ENCODE measurements at places on chromosomes 6 and 20. TPM values are rescaled to one million over a fixed set of nuclear protein-coding genes. Genes with fewer than 3 reads are reported as not detected.

Gene RAET1L
- total RNA-seq: not detected

Gene BTNL2
- not detected for total RNA-seq

DNA sequence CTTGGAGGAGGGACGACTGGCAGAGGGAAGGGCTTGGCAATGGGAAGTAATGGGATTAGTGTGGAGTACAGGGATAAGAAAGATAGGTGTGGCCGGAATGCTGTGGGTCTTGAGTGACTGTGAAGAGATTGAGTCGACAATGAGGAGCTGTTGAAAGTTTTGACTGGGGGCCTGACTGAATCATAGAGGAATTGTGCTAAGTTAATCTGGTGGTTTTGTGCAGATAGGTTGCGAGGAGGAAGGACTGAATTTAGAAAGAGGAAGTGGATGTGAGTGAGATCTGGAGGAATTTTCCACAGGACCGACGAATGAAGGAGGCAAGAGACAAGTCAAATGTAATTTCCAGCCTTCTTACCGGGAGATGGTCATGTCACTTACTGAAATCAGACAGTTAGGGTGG, 143.9 kb upstream of the RALGAPA2 start:
- H3K4me3 ChIP-seq: no peak overlapping the region
- H3K27ac ChIP-seq: no peak overlapping the region
- H3K4me1 ChIP-seq: no peaks in the 10 kb centered on the region
- no peaks in the 10 kb centered on the region for H3K36me3 ChIP-seq
- no peak for DNase-seq

- H3K4me3 ChIP-seq: no peak overlapping the region
- DNase-seq: no peak
- no peaks in the 10 kb centered on the region for H3K36me3 ChIP-seq
- no peaks in the 10 kb centered on the region for H3K4me1 ChIP-seq
- no peaks in the 10 kb centered on the region for H3K27me3 ChIP-seq
- H3K27ac ChIP-seq: no peak overlapping the region
These were observed 162.8 kb downstream of the TENT5A start for GRCh38 chr6:81589465-81590313.

DNA sequence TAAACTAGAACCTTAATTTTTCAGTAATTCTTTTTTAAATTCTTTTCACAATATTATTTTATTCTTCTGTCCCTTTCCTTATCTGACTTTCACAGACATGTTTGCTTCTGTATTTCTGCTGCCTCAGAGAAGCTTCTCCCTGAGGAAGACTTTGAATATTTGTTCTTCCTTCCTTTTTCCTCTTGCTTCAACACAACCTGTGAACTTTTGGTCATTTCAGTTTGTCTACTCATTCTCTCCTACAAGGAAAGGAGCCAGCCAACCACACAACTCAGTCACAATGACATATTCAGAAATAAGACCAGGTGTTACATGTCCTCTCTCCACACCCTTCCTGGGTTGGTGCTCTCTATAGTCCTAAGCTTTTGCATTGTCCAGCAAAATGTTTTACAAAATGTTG, 310.4 kb downstream of the TFAP2B start:
- no peaks in the 10 kb centered on the region for H3K36me3 ChIP-seq
- no peak overlapping the region for H3K27ac ChIP-seq
- H3K4me3 ChIP-seq: no peak overlapping the region
- H3K4me1 ChIP-seq: no peaks in the 10 kb centered on the region

- H3K36me3 ChIP-seq: peaks cover 5% of the 10 kb centered on the region
- H3K4me1 ChIP-seq: no peaks in the 10 kb centered on the region
- H3K4me3 ChIP-seq: no peak overlapping the region
- no peaks in the 10 kb centered on the region for H3K27me3 ChIP-seq
- H3K27ac ChIP-seq: no peak overlapping the region
- no peak for DNase-seq
These were observed 223.5 kb downstream of the CDKAL1 start for GRCh38 chr6:20757761-20758160.

Gene UNC5CL
- total RNA-seq: 7.2 TPM

Gene C20orf202
- 0.22 TPM for total RNA-seq

GRCh38 chr6:143507358-143508145, 4.0 kb downstream of the FUCA2 start:
- no peaks in the 10 kb centered on the region for H3K36me3 ChIP-seq
- no peak overlapping the region for H3K4me3 ChIP-seq
- no peaks in the 10 kb centered on the region for H3K4me1 ChIP-seq
- no peak overlapping the region for H3K27ac ChIP-seq
- no peak for DNase-seq

DNA sequence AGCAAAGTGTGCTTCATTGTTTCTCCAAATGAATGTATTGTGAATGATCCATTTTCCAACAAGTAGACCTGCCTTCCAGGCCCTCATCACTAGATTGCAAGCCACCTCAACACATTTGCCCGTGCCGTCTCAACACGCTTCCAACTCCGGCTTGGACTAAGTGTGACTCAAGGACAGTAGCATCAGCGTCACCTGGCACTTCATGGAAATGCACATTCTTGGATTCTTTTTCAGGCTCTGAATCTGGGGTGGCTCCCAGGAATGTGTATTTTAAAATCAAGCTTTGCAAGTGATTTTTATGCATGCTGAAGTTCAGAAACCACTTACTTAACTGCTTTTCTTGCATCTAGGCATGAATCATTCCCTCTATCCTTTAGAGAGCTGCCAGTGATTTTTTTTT, 129.6 kb upstream of the EEF1E1 start:
- H3K27me3 ChIP-seq: no peaks in the 10 kb centered on the region
- H3K27ac ChIP-seq: no peak overlapping the region
- DNase-seq: no peak
- no peak overlapping the region for H3K4me3 ChIP-seq

GRCh38 chr6:76490456-76490855, 418.0 kb upstream of the IMPG1 start:
- H3K4me3 ChIP-seq: no peak overlapping the region
- no peak overlapping the region for H3K27ac ChIP-seq
- no peaks in the 10 kb centered on the region for H3K27me3 ChIP-seq
- H3K4me1 ChIP-seq: no peaks in the 10 kb centered on the region
- H3K36me3 ChIP-seq: no peaks in the 10 kb centered on the region

DNA sequence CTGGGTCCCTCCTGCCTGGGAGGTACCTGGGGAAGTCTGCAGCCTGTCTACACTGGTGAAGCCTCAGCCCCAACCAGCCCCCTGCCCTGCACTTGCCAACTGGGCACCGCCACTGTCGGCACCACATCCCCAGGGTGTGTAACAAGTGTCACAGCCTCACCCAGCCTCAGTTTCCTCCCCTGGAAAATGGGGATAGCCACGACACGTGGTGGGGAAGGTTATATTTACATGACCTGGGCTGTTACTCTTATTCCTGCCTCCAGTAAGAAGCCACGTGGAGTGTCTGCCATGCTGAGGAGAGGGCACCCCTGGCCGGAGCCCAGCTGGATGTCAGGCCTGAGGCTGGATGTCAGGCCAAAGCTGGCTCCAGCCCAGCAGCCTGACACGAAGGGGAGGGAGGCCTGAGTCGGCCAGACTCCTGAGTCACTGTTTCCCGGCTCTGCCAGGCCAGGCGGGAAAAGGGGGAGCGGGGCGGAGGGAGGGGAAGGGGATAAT, 44.9 kb downstream of the SNAI1 start:
- H3K27me3 ChIP-seq: no peaks in the 10 kb centered on the region
- H3K36me3 ChIP-seq: no peaks in the 10 kb centered on the region
- H3K4me3 ChIP-seq: no peak overlapping the region
- no peaks in the 10 kb centered on the region for H3K4me1 ChIP-seq

DNA sequence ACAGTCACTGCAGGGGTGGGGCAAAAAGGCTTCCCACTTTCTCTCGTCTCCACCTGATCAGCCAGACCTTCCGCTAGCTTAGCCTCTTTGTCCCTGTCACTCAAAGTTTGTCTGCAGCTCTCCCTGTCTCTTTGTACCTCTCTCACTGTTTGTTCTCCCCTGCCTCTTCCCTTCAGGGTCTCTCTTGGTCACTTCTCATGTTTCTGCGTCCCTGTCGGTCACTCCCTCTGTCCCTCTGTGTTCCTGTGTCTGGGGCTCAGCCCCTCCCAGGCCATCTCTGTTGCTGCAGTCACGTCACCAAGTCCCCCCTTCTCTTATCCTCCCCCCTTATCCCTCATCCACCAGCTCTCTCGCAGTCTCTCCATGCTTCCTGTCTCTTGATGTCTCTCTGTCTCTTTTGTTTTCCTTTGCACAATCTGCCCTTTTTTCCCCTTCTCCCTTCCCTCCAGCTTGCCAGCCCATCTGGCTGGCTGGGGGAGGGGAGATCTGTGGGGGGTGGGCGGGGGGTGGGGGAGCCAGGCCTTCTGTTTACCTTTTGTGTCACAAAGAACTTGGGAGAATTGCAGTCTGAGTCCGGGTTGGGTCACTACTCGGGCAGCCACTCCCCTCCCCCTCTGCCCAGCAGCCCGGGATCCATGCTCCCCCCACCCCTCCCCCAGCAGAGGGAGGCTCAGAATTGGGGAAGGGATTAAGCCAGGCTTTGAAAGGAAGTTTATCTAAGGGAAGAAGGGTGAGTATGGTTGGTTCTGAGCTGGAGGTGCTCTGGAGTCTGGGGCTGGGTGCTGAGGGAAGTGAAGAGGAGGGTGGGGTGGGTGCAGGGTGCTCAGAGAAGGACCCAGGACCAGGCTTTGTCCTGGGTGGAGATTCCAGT, 32.3 kb downstream of the FOXP4 start:
- no peak overlapping the region for H3K4me3 ChIP-seq
- no peaks in the 10 kb centered on the region for H3K27me3 ChIP-seq
- no peaks in the 10 kb centered on the region for H3K4me1 ChIP-seq
- H3K36me3 ChIP-seq: no peaks in the 10 kb centered on the region

DNA sequence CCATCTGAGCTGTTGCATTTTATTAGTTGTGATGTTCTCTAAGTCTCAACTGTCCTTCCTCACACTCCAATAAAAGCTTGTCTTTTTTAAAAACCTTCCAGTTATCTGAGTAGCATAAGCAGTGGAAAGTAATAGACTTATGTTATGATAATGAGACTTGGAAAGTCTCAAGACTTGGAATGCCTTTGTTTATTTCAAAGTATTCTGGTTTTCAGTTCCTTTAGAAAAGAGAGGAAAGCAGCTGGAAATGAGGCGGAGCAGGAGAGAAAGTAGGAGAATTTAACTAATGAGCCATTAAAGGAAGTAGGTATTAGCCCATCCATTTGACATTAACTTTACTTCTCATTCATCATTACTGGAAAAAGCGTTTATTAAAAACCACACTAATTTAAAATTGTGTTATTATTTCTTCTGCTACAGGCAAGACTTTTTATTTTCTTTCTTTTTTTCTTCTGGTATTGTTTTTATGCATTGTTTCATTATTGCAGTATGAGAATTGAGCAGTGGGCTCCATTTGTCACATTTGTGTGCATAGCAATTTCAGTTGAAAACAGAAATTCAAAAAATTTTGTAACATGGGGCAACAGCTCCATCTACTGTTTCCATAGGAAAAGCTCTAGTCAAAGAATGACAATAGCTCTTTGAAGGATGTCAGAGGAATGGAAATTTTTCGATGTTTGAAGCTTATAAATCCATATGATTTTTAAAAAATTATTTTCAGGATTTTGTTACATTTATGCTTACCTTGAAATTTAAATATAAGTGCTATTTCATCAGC, 194.8 kb downstream of the COL9A1 start:
- no peak overlapping the region for H3K27ac ChIP-seq
- H3K4me3 ChIP-seq: no peak overlapping the region
- H3K4me1 ChIP-seq: no peaks in the 10 kb centered on the region
- peak; percentile 37 for DNase-seq

GRCh38 chr6:122853259-122853995, 64.4 kb downstream of the SMPDL3A start:
- H3K27ac ChIP-seq: no peak overlapping the region
- no peak overlapping the region for H3K4me3 ChIP-seq
- H3K4me1 ChIP-seq: no peaks in the 10 kb centered on the region
- no peaks in the 10 kb centered on the region for H3K27me3 ChIP-seq
- no peaks in the 10 kb centered on the region for H3K36me3 ChIP-seq

Gene LY6G5B
- total RNA-seq: 45.3 TPM

GRCh38 chr6:101000341-101000740, 119.2 kb upstream of the ASCC3 start:
- H3K27me3 ChIP-seq: no peaks in the 10 kb centered on the region
- no peaks in the 10 kb centered on the region for H3K36me3 ChIP-seq
- H3K4me3 ChIP-seq: no peak overlapping the region
- no peak for DNase-seq

GRCh38 chr6:158756126-158756525, 63.0 kb downstream of the EZR start:
- H3K36me3 ChIP-seq: peaks cover 74% of the 10 kb centered on the region
- H3K4me1 ChIP-seq: no peaks in the 10 kb centered on the region
- H3K27ac ChIP-seq: no peak overlapping the region
- no peak for DNase-seq
- no peaks in the 10 kb centered on the region for H3K27me3 ChIP-seq
- H3K4me3 ChIP-seq: no peak overlapping the region

Gene L3MBTL3
- 47.5 TPM for total RNA-seq

- H3K27me3 ChIP-seq: no peaks in the 10 kb centered on the region
- DNase-seq: no peak
- no peaks in the 10 kb centered on the region for H3K4me1 ChIP-seq
- H3K27ac ChIP-seq: no peak overlapping the region
These were observed 53.8 kb downstream of the RRBP1 start for GRCh38 chr20:17628101-17628841.

Gene BTN1A1
- total RNA-seq: not detected

- H3K4me1 ChIP-seq: no peaks in the 10 kb centered on the region
- H3K27ac ChIP-seq: no peak overlapping the region
- H3K36me3 ChIP-seq: no peaks in the 10 kb centered on the region
- DNase-seq: no peak
- H3K27me3 ChIP-seq: no peaks in the 10 kb centered on the region
- peak overlapping the region; percentile 39 for H3K4me3 ChIP-seq
These were observed 80.5 kb upstream of the NAA20 start for GRCh38 chr20:19936466-19937200.

Gene GINS1
- 0.44 TPM for total RNA-seq

DNA sequence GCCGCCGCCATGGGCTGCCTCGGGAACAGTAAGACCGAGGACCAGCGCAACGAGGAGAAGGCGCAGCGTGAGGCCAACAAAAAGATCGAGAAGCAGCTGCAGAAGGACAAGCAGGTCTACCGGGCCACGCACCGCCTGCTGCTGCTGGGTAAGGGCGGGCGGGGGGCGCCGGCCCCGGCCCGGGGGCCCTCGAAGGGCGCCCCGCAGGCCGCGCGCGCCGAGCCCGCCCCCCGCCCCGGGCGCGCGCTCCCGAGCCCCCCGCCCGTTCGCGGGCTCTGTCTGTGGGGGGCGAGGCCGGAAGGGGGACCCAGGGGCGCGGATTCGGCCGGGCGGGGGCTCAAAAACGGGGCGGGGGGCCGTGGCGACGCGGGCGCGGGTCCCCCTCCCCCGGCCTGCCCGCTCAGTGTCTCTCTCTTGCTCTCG, 39.2 kb downstream of the GNAS start:
- peak overlapping the region; percentile 96 for H3K27ac ChIP-seq
- no peak for DNase-seq
- H3K4me3 ChIP-seq: peak overlapping the region; percentile 69
- peaks cover 25% of the 10 kb centered on the region for H3K4me1 ChIP-seq

GRCh38 chr6:108944071-108944470, 95.8 kb downstream of the ARMC2 start:
- DNase-seq: no peak
- no peaks in the 10 kb centered on the region for H3K27me3 ChIP-seq
- H3K36me3 ChIP-seq: no peaks in the 10 kb centered on the region
- H3K4me3 ChIP-seq: no peak overlapping the region
- peaks cover 38% of the 10 kb centered on the region for H3K4me1 ChIP-seq

GRCh38 chr20:22796469-22797077, 212.2 kb upstream of the FOXA2 start:
- H3K27me3 ChIP-seq: no peaks in the 10 kb centered on the region
- no peak overlapping the region for H3K27ac ChIP-seq
- DNase-seq: no peak
- no peaks in the 10 kb centered on the region for H3K4me1 ChIP-seq
- no peak overlapping the region for H3K4me3 ChIP-seq

GRCh38 chr6:18207438-18207837, 52.2 kb downstream of the KDM1B start:
- no peaks in the 10 kb centered on the region for H3K4me1 ChIP-seq
- no peaks in the 10 kb centered on the region for H3K27me3 ChIP-seq
- DNase-seq: no peak

GRCh38 chr20:33999025-33999649, 5.4 kb downstream of the RALY start:
- H3K27ac ChIP-seq: no peak overlapping the region
- no peak overlapping the region for H3K4me3 ChIP-seq

All from naive thymus-derived CD4-positive, alpha-beta T cell (primary cell).